Putamen (tissue), 1 donor: ENCODE measurements at places on chromosomes 13 and 19.

DNA sequence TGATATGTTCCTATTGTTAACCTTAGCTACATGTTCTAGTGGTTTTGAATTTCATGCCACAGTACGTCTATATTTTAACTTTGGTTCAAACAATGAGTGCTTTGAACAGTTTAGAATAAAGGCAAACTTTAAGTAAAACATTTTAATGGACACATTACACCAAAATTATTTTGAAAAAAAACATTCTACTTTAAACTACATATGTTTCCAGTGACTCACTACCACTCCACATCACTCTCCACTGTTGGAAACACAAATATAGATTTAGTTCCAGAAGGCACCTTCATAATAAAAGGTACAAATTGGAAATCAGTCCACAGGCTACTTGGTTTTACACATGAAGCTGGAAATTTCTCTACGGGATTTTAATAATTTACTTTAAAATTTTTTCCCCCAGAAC lies 373.5 kb downstream of the MYO16 start:
- DNase-seq: no peak

GRCh38 chr19:9010693-9011092 lies 484 bp upstream of the MUC16 start:
- DNase-seq: no peak

DNA sequence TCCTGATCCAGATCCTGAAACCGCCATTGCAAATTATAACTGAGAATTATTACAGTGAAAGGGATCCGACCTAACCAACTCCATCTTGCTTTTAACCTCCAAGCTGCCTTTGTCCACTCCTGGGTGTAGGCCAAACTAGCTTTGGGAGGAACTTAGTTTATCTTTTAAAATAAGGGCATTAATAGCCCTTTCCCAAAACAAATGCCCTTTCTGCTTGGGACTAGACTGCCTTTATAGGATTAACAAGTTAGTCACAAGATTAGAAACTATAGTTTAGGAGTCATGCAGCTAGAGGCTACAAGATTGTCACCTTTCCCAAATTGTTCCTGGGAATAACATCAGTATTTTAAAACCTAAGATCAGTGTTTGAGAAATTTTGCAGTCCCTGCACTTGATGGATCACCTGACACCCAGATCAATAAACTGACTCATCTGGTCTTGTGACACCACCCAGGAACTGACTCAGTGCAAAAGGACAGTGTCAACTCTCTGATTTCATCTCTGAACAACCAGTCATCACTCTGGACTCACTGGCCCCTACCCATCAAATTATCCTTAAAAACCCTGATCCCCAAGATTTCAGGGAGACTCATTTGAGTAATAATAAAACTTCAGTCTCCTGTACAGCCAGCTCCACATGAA lies 4.1 kb upstream of the ZNF841 start:
- DNase-seq: no peak

GRCh38 chr13:75739244-75739868 lies 103.2 kb downstream of the LMO7 start:
- DNase-seq: no peak

DNA sequence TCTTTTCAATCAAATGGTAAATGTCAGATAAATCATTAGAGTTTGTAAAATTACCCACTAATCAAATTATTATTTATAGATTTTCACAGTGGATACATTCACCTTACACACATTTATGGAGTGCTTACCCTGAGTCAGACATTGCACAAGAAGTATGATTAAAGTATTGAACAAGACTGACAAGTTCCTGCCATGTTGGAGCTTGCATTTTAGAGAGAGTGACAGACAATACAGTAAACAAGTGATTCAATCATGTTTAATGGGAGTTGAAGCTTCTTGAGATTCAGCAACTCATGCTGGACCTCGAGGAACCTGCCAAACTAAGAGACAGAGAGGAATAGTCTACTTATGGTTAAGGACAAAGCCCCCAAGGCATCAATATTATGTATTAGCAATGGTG lies 487.8 kb downstream of the PCDH17 start:
- no peak for DNase-seq

DNA sequence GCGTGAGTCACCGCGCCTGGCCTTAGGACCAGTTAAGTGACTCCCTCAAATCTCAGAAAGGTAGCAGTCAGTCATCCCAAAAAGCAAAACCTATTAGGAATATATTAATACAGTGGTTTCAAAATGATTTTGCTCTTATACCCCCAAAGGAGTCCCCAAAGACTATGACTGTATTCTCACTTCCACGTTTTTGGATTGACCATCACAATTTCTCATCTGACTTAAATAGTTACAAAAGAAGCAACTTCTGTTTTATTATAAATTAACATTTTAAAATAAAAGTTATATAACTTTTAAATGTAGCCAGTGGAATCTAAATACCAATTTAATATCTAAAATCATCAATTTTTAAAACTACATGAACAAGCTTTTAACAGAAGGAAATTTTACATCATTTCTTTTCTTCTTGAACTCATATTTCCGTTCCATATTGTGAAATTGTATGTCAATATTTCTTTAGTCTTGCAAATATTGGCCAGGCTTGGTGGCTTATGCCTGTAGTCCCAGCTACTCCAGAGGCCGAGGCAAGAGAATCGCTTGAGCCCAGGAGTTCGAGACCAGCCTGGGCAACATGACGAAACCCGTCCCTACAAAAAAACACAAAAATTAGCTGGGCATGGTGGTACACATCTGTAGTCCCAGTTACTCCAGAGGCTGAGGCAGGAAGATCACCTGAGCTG lies 1.5 kb upstream of the SPART start:
- no peak for DNase-seq

- DNase-seq: no peak
Measured at GRCh38 chr19:16764793-16765433, 45.3 kb downstream of the NWD1 start.

- no peak for DNase-seq
Measured at GRCh38 chr13:52371736-52372247, 34.2 kb downstream of the THSD1 start.

GRCh38 chr19:39768786-39769185 lies 9.9 kb upstream of the LEUTX start:
- no peak for DNase-seq

DNA sequence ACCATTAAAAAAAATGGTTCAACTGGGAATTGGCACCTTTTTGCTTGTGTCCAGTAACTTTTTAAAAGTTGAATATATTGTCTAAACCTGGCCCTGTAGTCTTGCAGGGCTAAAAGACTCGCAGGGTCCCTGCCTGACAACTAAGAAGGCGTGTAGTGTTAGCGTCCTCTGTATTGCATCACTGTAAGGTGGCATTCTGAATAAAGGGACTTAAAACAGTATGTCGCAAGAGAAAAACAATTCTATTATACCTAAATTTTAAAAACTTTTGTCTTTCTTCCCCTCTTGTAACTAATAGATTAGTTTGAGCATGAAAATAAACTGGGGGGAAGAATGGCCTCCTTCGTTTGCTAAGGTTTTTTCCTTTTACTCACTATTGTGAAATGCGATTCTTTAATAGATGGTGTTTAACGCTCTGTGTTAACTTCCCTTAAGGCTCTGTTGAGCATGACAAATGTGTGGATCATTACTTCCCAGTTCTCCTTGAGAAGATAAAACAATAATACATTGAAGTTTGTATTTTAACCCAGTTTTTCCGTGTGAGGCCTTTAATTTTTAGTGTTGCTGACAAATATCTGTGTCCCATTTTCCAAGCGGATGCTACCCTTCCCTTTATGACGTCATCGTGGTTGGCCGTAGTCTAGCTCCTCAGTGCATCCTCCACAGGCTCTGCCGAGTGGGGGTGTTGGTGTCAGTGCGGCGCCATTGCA lies 134.6 kb downstream of the KATNAL1 start:
- no peak for DNase-seq

DNA sequence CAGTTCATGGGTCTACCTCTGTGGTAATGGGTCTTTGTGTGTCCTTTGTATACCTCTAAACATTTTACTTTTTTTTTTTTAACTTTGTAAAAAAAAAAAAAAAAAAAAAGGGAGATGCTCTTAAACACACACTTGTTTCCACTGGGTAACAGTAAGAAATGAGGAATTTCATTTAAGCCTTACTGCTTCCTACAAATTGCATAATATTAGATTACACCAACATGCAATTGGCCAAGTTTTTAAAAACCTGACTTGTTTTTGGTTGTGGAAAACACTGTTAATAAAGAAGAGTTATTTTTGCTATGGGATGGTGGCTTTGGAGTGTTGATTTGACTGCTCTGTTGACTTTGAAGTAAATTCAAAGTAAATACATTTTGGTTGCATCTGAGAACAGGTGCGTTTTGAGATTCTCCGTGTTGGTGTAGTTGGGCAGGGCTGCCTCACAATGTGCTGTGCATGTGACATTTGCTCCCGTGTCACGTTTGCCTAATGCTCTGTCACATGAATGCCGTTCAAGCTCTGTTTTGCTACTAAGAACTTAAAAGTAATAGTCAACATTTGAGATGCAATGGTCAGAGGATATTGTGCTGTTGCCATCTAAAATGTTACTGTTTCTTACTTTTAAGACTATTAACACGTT lies 202.4 kb downstream of the LMO7 start:
- DNase-seq: no peak

DNA sequence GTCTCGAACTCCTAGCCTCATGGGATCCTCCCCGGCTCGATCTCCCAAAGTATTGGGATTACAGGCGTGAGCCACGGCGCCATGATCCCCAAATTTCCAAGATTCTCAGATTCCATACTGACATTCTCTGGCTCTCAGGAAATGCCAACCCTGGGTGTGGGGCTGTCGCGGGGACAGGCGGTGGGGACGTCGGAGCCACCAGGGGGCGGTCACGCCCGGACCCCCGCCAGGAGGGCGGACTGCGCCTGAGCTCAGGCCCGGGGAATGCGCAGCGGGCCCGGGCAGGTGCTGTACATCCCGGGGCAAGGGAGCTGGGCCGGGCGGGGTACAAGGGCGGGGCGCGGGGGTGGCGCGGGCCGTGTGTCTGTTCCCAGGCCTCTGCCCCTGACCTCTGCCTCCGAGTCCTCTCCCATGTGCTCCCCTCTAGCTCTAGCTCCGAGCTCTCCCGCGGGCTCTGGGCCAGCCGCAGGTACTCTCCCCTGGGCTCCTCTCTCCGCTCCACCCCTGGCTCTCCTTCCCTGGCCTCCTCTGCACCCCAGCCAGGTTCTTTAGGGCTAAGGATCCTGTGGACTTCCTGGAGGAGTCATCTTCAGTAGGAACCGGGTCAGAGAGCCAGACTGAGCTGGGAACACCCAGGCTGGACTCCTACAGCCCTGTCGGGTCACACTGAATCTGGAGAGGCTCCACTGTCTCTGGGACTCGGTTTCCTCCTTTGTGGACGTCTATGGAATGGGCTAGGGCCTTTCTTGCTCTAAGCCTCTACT lies 2.4 kb downstream of the PPP1R13L start:
- no peak for DNase-seq

GRCh38 chr19:54600212-54600611 lies 6.8 kb downstream of the LILRA1 start:
- DNase-seq: no peak

DNA sequence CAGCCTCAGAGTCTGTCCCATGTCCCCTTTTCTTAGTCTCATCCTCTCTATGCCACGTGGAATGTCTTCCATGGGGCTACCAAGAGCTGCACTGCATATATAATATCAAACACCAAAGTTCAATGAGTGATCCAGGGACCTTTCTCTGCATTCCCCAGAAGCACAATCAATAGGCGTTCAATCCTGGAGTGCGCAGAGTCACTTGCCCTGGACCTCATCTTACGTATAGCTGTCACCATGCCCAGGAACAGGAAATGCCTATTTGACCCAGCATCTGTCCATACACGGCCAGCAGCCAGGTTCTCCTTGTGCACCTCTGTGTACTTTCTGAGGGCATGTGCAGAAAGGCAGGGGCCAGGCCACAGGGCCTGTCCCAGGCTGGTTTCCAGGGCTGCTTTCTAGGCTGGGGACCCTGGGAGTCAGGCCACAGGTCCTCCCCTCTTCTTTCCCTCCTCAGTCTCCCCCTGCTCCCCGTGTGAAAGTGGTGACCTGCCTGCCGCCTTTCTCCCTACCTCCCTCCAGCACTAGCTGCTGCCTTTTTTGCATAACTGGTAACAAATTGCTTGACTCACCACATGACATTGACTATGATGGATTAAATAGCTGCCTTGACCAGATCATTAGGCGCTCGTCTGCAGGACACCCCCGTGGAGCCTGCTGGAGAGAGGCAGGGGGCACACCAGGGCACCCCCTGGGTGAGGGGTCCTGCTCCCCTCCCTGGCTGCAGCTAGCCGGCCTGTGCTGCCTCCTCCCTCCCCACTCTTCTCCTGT lies 222.0 kb downstream of the ZNF536 start:
- DNase-seq: no peak

GRCh38 chr19:45514376-45515051 lies 7.2 kb downstream of the VASP start:
- DNase-seq: no peak

DNA sequence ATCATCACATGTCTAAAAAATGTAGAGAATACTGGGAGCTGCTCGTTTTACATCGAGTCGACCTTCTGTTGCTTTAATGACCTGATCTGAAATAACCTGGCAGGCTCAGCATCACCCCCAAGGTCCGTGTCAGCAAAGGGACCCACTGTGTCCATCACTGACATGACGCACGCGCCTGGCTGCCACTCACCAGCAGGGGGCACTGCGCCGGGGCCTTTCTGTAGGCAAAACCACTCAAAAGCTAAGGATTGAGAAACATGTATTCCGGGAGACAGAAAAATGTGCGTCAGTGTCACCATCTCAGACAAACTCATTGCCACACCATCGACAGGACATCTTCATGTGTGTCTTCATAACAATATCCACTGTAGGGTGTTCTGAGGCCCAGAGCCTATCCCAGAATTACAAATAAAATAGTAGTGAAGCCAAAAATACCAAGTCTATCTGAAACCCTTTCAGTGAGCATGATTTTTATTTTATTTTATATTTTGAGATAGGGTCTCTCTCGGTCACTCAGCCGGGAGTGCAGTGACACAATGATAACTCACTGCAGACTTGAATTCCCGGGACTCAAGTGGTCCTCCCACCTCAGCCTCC lies 130.3 kb upstream of the LSM14A start:
- DNase-seq: peak; percentile 34

- no peak for DNase-seq
Measured at GRCh38 chr13:30868799-30869470, 37.1 kb upstream of the MEDAG start.

GRCh38 chr19:34226036-34226435 lies 28.3 kb upstream of the GARRE1 start:
- no peak for DNase-seq

GRCh38 chr13:24995225-24995804 lies 100.6 kb upstream of the PABPC3 start:
- DNase-seq: peak; percentile 81

GRCh38 chr19:44772959-44773358 lies 4.7 kb upstream of the CBLC start:
- DNase-seq: no peak

DNA sequence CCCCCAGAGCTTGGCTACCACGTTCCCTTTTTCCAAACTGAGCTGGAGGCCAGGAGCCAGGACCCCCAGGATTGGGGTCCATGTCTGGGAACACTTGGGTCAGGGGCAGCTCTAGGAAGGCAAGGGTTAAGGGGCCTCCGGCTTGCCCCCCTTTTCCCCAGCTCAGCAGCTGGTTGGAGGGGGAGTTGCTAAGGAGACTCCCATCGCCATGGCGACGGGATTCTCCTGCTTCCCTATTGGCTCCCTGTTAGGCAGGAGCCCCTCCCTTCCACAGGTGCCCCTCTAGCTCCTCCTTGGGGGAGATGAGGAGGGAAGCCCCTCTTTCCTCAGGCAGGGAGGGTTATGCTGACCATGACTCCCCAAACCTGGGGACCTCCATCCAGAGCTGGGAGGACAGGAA lies 33.9 kb downstream of the PDE4A start:
- DNase-seq: no peak

GRCh38 chr19:34963573-34964406 lies at the start of gene ZNF792:
Gene ZNF792, minus strand, starts transcription at chr19:34964229. Its CDS starts 567 bp downstream, at chr19:34963662.
- DNase-seq: peak; percentile 25
